ENCODE measurements at places on chromosomes 5 and 9. TPM values are rescaled to one million over a fixed set of nuclear protein-coding genes. Genes with fewer than 3 reads are reported as not detected.

GRCh38 chr9:106632621-106633020, 230.3 kb upstream of the ZNF462 start:
- DNase-seq: no peak
- no peaks in the 10 kb centered on the region for H3K4me1 ChIP-seq
- H3K4me3 ChIP-seq: no peak overlapping the region
- no peaks in the 10 kb centered on the region for H3K36me3 ChIP-seq
- no peaks in the 10 kb centered on the region for H3K27me3 ChIP-seq

The HRH2 gene
- total RNA-seq: 64.2 TPM

DNA sequence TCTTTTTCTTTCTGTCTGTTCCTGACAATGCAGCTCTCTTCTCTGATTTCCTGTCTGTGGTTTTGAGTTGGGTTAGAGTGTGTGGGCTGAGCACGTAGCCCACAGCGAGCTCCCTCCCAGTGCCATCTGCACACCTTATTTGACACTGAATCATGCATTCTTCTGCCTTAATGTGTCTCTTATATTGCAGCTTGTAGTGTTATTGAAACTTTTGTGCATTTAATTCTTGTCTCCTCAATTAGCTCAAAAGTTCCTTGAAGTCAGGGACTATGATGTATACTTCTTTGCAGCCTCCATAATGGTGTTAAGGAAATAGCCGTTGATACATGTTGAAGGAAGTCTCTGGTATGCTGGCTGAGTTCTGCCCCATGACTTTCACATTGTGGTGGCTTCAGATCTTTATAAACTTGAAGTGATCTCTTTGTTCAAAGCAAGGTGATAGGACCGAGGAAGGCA, 576.2 kb upstream of the CLINT1 start:
- H3K27me3 ChIP-seq: no peaks in the 10 kb centered on the region
- H3K27ac ChIP-seq: no peak overlapping the region
- peaks cover 4% of the 10 kb centered on the region for H3K4me1 ChIP-seq
- no peak for DNase-seq

DNA sequence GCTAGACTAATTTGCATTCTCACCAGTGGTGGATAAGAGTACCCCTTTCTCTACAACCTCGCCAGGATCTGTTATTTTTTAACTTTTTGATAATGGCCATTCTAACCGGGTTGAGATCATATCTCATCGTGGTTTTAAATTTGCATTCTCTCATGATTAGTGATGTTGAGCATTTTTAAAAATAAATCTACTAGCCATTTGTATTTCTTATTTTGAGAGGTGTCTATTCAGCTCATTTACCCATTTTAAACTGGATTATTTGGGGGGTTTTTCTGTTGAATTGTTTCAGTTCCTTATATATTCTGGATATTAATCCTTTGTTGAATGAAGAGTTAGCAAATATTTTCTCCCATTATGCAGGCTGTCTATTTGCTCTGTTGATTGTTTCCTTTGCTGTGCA, 139.6 kb downstream of the ARSB start:
- H3K27ac ChIP-seq: no peak overlapping the region
- H3K4me3 ChIP-seq: no peak overlapping the region
- H3K4me1 ChIP-seq: no peaks in the 10 kb centered on the region
- no peak for DNase-seq
- no peaks in the 10 kb centered on the region for H3K27me3 ChIP-seq

- no peaks in the 10 kb centered on the region for H3K4me1 ChIP-seq
- H3K4me3 ChIP-seq: no peak overlapping the region
- no peaks in the 10 kb centered on the region for H3K27me3 ChIP-seq
- H3K36me3 ChIP-seq: no peaks in the 10 kb centered on the region
Measured at GRCh38 chr5:100760688-100761087, 142.4 kb downstream of the ST8SIA4 start.

DNA sequence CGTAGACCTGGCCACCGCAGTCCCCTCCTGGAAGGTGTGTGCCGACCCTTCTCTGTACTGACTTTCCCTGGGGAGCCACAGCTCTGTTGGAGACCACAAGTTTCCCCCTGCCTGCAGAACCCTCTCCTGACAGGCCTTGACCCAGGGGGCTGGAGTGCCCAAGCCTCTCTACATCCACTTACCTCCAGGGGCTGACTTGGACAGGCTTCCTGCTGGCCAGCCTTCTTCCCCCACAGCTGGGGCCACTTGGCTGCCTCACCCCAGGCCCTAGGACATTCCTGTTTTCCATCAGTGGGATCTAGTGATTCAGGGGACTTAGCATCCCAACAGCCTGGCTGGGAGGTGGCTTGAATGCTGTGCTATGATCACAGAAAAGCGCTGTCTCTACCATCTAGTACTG, 23.6 kb downstream of the COL15A1 start:
- no peak overlapping the region for H3K27ac ChIP-seq
- no peak overlapping the region for H3K4me3 ChIP-seq
- no peak for DNase-seq
- H3K27me3 ChIP-seq: no peaks in the 10 kb centered on the region
- H3K4me1 ChIP-seq: peaks cover 28% of the 10 kb centered on the region

DNA sequence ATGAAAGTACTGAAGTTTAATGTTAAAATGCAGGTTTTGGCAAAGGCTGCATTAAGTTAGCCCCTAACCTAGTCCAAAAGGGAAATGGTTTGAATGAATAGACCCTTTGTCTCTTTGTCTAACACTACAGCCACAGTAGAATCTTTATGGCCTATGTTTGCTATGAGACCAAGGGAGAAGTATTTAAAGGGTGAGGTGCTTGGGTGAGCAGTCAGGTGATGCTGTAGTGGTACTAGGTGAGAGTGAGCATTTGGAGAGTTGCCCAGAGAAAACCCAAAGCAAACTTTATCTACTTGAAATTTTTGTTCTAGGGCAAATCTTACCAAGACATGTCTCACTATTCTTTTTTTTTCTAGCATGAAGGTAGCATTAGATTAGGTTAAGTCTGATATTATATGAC, 1961.4 kb upstream of the WWC1 start:
- H3K36me3 ChIP-seq: no peaks in the 10 kb centered on the region
- DNase-seq: no peak
- no peaks in the 10 kb centered on the region for H3K4me1 ChIP-seq

The ACTBL2 gene
- total RNA-seq: not detected

The SYNPO gene
- 584 TPM for total RNA-seq

The NACC2 gene
- total RNA-seq: 41.1 TPM

DNA sequence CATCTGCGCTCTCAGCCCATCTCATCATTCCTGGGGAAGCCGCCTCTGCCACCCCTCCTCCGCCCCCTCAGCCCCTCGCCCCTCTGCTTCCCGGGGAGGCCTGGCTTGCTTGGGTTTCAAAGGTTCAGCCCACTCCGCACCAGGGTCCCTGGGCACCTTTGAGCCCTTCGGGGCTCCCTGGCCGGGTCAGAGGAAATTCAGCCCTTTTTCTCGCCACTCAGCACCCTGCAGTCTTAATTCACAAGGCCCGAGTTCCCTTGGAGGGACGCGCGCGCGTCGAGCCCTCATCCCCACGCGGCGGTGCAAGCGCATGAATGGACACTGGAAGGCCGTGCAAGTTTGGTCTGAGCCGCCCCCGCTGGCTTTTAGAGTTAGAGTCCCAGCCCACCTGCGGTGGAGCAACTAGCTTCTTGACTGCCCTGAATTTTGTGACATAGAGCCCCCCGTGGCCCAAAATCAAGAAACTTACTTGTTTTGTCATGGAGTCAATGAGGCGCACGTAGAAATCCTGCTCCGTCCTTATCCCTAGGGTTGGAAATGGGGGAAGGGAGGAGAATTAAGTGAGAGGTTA, 4.5 kb downstream of the EBF1 start:
- peak overlapping the region; percentile 87 for H3K4me3 ChIP-seq
- DNase-seq: peak; percentile 51
- no peaks in the 10 kb centered on the region for H3K36me3 ChIP-seq
- H3K27ac ChIP-seq: peak overlapping the region; percentile 89

The SNAPC3 gene
- 30.3 TPM for total RNA-seq

The RLN1 gene
- not detected for total RNA-seq

DNA sequence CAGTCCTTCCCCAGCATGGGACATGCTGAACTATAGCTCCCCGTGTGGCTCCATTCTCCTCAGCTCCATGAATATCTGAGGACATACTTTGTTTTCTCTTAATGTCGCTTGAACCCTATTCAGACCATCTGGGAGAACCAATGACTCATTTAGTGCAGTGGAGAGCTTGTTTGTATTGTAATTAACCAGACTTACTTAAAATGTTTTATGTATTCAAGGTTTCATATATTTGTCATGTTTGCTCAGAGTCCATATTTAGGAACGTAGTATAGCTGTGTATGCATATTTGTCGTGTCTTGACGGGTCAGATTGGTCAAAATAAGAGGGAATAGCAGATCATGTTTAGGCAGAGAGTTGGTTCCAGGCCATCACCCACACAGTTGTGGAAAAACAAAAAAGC, 150.1 kb upstream of the NTRK2 start:
- H3K4me3 ChIP-seq: no peak overlapping the region
- no peaks in the 10 kb centered on the region for H3K27me3 ChIP-seq
- H3K27ac ChIP-seq: no peak overlapping the region
- H3K4me1 ChIP-seq: no peaks in the 10 kb centered on the region
- H3K36me3 ChIP-seq: no peaks in the 10 kb centered on the region

GRCh38 chr5:65775476-65775875, 53.5 kb downstream of the NLN start:
- H3K4me1 ChIP-seq: peaks cover 4% of the 10 kb centered on the region
- no peak overlapping the region for H3K27ac ChIP-seq
- DNase-seq: no peak
- no peaks in the 10 kb centered on the region for H3K27me3 ChIP-seq
- no peak overlapping the region for H3K4me3 ChIP-seq

- no peaks in the 10 kb centered on the region for H3K36me3 ChIP-seq
- no peak for DNase-seq
- H3K4me3 ChIP-seq: no peak overlapping the region
- H3K4me1 ChIP-seq: no peaks in the 10 kb centered on the region
- no peaks in the 10 kb centered on the region for H3K27me3 ChIP-seq
Measured at GRCh38 chr9:109349421-109349846, 28.6 kb upstream of the EPB41L4B start.

The NLN gene
- total RNA-seq: 5.3 TPM

DNA sequence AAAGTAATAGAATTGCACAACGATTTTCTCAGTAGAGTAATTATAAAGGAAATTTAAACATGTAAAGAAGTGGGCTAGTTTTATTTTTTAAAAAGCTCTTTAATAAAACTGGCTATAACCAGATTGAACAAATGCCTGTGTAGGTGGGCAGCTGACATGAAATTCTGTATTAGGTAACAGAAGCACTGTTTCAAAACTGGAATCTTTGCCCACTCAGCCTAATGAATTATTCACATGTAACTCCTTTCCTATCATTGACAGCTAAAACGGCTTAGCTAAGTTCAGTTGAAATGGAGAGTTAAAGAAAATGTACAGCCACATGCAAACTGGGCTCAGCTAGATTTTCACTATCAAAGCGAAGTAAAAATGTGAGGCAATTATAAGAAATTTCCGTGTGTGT, 1300.1 kb upstream of the ACO1 start:
- H3K4me3 ChIP-seq: no peak overlapping the region
- H3K27me3 ChIP-seq: no peaks in the 10 kb centered on the region
- H3K27ac ChIP-seq: no peak overlapping the region
- H3K4me1 ChIP-seq: no peaks in the 10 kb centered on the region
- no peak for DNase-seq

The CPLANE1 gene
- 8.1 TPM for total RNA-seq

GRCh38 chr9:97772145-97772544, 75.0 kb upstream of the XPA start:
- H3K27ac ChIP-seq: no peak overlapping the region
- H3K4me3 ChIP-seq: no peak overlapping the region
- H3K4me1 ChIP-seq: no peaks in the 10 kb centered on the region
- H3K27me3 ChIP-seq: no peaks in the 10 kb centered on the region

The ERAP2 gene
- 7.0 TPM for total RNA-seq

- H3K4me3 ChIP-seq: no peak overlapping the region
- H3K27me3 ChIP-seq: peaks cover 9% of the 10 kb centered on the region
- no peak for DNase-seq
Measured at GRCh38 chr5:95237324-95237723, 47.6 kb downstream of the MCTP1 start.

GRCh38 chr9:68708513-68708912, 3.5 kb downstream of the PIP5K1B start:
- no peak overlapping the region for H3K4me3 ChIP-seq
- DNase-seq: no peak
- H3K27me3 ChIP-seq: peaks cover 17% of the 10 kb centered on the region
- H3K27ac ChIP-seq: no peak overlapping the region

DNA sequence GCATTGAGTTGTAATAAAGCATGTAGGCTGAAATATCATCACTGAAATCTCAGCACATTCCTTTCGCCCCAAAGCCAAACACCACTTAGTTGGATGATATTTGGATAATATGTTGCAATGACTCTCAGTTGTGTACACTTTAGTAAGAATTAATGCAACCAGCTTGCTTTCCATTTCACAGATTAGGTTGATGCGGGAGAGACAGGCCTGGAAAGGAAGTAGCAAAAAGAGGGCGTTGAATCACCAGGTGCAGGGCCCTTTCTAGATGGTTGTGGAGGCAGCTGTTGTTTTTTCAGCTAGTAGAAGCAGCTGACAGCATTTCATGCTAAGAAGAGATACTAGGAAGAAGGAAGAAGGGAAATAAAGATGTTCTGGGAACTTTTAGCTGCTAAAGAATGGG, 30.9 kb downstream of the DMRT3 start:
- H3K4me3 ChIP-seq: no peak overlapping the region
- no peak overlapping the region for H3K27ac ChIP-seq
- no peaks in the 10 kb centered on the region for H3K27me3 ChIP-seq
- no peaks in the 10 kb centered on the region for H3K4me1 ChIP-seq
- H3K36me3 ChIP-seq: no peaks in the 10 kb centered on the region

- H3K27ac ChIP-seq: no peak overlapping the region
- H3K27me3 ChIP-seq: no peaks in the 10 kb centered on the region
- no peak for DNase-seq
- H3K36me3 ChIP-seq: no peaks in the 10 kb centered on the region
- H3K4me3 ChIP-seq: no peak overlapping the region
- H3K4me1 ChIP-seq: peaks cover 15% of the 10 kb centered on the region
Measured at GRCh38 chr5:127987354-127988145, 96.0 kb upstream of the SLC12A2 start.

DNA sequence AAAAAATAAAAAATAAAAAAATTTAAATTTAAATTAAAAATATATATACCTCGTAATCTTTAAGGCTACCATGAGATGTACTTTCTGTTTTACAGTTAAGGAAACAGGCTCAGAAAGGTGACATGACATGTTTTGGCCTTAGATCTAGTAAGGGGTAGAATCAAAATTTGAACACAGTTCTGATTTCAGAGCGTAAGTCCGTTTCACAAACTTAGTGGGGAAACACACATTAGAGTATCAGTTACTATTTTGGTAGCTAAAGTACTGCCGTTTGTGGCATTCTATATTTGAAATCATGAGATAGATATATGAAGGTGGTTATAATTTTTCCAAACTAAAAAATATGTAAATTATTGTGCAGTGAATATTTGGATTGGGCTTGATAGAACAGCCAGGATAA, 186.2 kb downstream of the DENND1A start:
- no peaks in the 10 kb centered on the region for H3K4me1 ChIP-seq

DNA sequence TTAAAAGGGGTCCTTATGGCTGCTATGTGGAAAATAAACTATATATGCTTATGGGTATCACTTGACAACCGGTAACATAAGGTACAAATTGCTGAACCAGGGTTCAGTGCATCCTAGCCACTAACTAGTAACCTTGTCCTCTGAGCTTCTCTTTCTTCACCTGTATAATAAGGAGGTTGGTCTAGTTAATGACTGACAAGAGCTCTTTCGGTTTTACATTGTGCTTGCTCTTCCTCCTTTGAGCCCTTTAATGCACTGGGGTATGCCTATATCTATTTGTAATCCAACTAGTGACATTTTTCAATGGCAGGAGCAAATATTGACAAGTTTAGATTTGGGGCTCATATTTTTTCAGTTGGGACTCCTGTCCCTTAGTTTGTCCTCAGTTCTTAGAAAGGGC, 66.1 kb downstream of the NPR3 start:
- no peaks in the 10 kb centered on the region for H3K36me3 ChIP-seq
- no peaks in the 10 kb centered on the region for H3K27me3 ChIP-seq
- H3K4me1 ChIP-seq: no peaks in the 10 kb centered on the region
- no peak overlapping the region for H3K27ac ChIP-seq
- no peak for DNase-seq

All from heart left ventricle (tissue), 16 donors.